ENCODE measurements at places on chromosomes 11 and 22.
A peak's percentile ranks its signal among the peaks of the same experiment; 100 is the strongest.

- DNase-seq = no peak
These were observed 75.7 kb downstream of the SCUBE1 start for GRCh38 chr22:43267332-43267980.

GRCh38 chr22:39959640-39960447, at the start of gene TMA7B:
Gene TMA7B, plus strand, starts transcription at chr22:39960397. Its CDS starts 3,978 bp downstream, at chr22:39964375.
- no peak for DNase-seq

DNA sequence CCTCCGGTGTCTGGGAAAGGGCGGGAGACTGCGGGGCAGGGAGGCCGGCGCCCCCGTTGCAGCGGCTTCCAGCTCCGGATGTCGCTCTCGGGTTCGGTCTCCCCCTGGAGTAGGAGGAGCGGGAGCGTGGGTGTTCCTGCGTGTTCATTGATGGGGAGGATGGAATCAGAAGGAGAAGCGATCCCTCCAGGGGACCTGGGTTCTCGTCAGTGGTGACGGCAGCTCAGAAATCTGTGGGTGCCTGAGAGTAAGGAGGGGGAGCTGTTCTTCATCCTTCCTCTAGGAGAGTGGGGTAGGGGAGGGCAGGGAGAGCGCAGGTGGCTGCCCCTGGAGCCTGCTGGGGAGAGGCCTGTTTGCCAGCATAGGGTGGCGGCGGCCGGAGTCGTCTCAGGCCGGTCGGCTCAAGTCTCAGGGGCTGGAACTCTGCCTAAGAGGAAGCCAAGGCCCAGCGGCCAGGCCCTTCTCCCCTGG, 1.1 kb downstream of the UBASH3B start:
- DNase-seq = peak; percentile 30

DNA sequence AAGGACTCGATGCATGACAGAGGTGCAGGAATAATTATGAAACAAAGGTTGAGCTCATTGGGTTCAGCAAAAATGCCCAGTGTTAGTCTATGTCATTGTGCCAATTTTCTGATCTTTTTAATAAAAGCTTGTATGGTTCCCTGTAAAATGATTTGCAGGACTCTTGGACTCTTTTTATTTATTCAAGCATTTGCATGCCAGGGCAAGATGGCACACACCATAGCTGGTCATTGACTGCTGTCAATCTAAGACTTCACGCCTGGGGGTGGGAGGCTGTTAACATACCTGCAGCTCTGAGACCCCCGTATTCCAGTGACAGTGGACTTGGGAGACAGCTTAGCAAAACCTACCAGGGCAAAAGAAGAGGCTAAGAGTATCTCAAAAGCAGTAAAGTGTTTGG, 32.0 kb upstream of the ANO1 start:
- no peak for DNase-seq

- DNase-seq = no peak
These were observed 471 bp upstream of the AHNAK start for GRCh38 chr11:62546929-62547625.

- DNase-seq = no peak
These were observed 3.7 kb upstream of the PGGHG start for GRCh38 chr11:285021-285893.

GRCh38 chr22:36303874-36304273, 50.9 kb downstream of the APOL1 start:
- DNase-seq = no peak

DNA sequence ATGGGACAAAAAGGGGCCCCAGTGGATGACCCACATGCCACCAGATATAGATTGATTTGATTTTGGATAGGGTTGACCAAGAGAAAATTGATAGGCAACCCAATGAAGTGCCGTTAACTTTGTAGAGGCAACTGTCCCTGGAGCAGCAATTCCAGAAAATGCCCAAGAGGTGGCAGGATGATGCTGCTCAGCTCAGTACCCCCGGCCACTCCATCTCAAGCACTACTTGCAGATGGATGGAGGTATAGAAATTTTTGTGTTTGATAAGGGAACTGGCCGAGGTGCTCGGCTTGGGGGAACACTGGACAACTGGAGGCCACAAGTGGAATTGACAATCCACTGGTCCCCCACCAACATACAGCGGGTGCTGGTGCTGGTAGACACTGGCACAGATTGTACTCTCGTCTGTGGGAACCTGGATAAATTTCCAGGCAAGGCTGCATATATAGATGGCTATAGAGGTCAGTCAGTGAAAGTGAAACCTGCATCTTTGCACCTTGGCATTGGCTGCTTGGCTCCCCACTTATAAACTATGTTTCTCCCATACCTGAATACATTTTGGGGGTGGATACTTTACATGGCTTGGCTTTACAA, 86.3 kb downstream of the CCDC83 start:
- no peak for DNase-seq

DNA sequence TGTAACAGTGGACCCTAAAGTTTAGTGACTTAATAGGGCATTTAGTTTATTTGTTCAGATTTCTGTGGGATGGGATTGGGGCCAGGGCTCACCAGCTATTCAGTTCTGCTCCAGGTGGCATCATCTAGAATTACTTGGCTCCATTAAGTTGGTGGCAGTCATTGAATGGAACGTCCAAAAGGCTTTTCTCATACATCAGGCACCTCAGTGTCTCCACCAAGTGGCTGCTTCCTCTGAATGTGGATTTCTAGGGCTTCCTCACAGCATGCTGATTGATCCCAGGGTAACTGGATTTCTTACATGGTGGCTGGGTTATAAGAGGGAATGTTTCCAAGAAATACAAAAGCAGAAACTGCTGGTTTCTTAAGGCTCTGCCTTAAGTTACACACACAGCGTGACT, 34.7 kb downstream of the USP47 start:
- DNase-seq = no peak

- no peak for DNase-seq
These were observed 11.8 kb downstream of the TUB start for GRCh38 chr11:8092587-8093424.
